Frontal cortex (tissue), 4 donors: ENCODE measurements at places on chromosomes 7 and 10.

- no peak for DNase-seq
Measured at GRCh38 chr10:93420091-93420490, 62.0 kb downstream of the MYOF start.

DNA sequence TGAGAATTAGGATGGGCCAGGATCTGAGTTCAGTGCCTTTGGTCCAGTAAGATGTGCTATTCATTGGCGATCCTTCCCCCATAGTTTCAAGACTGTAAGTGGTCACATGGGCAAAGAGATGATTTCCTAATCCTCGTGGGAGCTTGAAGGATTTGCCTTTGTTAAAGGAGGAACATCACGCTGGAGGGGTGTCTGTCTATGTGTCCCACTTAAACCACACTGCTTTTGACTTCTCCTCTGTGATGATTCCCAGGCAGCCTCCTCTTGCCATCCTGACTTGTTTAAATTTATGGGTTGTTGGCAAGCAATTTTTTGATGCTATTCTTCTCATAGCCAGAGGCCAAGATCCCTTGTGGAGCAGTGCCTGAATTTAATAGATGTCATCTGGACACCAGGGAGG is 154.0 kb downstream of the TCF7L2 start:
- DNase-seq: no peak

DNA sequence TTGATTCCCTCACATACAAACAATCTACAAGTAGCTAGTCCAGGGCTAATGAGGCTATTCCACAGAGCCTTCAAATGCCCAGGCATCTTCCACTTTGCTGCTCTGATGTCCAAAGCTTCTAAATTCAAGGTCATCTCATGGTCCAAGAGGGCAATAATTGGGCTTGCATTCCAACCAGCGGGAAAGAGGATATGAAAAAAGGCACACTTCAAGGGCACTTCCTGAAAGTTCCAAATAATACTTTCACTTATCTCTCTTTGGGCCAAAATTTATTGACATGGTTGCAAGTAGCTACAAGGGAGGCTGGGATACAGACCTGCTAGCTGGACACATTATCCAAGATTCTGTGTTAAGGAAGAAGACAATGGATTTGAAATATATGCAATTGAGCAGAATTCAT is 25.2 kb upstream of the APBB1IP start:
- no peak for DNase-seq

GRCh38 chr7:135666156-135666555 is 3.8 kb downstream of the STMP1 start:
- no peak for DNase-seq

DNA sequence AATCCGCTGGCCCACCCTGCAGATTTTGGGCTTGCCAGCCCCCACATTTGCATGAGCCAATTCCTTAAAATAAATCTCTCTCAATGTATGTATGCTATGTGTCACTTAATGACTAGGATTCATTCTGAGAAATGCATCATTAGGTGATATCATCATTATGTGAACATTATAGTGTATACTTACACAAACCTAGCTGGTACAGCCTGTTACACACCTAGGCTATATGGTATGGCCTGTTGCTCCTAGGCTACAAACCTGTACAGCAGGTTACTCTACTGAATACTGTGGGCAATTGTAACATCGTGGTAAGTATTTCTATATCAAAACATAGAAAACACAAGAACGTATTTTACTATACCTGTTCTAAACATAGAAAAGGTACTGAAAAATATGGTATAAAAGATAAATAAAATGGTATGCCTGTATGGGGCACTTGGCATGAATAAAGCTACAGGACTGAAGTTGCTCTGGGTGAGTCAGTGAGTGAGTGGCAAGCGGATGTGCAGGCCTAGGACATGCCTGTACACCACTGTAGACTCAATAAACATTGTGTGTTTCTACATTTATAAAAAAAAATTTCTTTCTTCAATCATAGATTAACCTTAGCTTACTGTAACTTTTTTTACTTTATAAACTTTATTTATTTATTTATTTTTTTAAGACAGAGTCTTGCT is 135.9 kb downstream of the ABCA13 start:
- no peak for DNase-seq

GRCh38 chr10:26486304-26486703 is 48.2 kb downstream of the APBB1IP start:
- no peak for DNase-seq

DNA sequence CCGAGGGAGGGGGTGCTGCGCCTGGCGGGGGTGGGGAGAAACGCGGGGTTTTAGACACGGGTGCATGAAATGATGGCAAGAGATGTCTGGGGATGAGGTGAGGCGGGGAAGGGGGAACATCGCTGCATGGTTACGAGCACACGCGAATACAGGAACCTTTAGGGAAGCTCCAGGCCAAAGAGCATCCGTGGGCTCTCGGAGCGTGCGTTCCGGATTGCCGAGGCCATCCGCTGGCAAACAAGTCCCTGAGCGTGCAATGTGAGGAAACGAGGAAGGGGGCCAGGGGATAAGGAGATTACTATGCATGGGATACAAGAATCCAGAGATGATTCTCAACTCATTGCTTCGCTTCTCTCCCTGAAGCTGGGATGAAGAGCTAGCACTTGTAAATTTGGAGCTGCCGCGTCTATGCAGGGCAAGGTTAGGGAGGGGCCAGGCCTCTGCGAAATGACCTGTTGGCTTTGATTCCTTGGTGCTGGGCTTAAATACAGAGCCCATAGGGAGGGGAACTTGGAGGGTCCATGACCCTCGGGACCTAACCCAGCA is 520 bp upstream of the WNT2 start:
- peak; percentile 17 for DNase-seq

GRCh38 chr10:80515511-80515910 is 22.2 kb upstream of the SH2D4B start:
- no peak for DNase-seq

DNA sequence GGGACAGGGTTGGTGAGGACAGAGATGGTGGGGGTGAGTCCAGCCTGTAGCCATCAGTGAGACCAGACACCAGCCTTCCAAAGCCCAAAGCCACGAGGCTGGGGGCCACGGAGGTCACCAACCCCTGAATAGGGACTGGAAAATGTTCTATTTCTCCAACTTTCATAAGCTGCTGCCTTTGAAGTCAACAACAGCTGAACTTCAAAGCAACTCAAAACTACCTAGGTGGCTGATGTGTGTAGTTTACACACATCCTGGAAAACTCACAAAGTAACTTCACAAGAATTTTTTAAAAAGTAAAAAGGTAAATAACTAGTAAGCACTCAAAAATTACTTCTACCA is 88.8 kb downstream of the CHST15 start:
- no peak for DNase-seq

DNA sequence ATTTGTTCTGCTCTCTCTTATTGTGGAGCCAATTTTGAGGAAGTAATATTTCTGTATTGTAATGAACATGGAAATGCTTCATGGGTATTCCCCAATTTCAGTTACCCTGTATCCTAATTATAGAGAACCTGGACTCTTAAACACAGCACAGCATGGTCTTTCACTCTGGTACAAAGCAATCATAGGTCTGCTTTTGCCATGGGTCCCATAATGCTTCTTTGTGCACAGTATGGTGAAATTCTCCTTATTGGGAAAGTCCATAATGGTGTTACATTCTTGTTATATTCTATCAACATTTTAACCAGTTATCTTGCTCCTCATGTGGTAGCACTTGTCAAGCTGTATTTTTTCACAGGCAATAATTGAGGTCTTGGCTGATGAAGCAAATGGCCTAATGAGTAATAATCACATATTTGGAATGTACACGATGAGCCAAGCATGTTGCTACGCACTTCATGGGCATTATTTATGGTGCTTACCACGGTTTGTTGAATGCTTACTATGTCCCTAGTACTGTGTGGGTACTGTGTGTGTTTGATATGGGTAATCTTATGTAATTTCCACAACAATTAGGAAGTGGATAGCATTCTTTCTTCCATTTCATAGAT is 42.9 kb downstream of the PRKG1 start:
- DNase-seq: no peak

- DNase-seq: no peak
Measured at GRCh38 chr7:216360-217300, 24.3 kb downstream of the FAM20C start.

DNA sequence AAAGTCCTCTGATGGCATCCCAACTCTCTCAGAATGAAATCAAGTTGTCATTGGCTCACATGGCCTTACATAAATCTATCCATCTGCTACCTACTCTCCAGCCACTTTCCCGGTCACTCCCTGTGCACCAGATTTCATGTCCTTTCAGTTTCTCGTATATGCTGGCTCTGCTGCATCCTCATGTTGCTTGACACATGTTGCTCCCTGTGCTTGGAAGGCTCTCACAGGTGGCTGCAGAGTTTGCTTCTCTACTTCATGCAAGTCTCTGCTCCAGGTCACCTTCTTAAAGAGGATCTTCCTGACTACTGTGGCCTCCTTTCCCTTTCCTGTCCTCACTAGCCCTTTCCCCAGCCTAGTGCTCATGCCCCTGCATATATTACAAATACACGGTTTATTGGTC is 48.3 kb downstream of the MRPL32 start:
- DNase-seq: no peak

- no peak for DNase-seq
Measured at GRCh38 chr7:25222666-25223065, 5.6 kb downstream of the NPVF start.

- no peak for DNase-seq
Measured at GRCh38 chr7:913736-914520, 37.6 kb downstream of the GET4 start.

- no peak for DNase-seq
Measured at GRCh38 chr7:154869436-154869835, 133.5 kb downstream of the PAXIP1 start.

- no peak for DNase-seq
Measured at GRCh38 chr10:90420637-90421318, 437.1 kb downstream of the HTR7 start.

DNA sequence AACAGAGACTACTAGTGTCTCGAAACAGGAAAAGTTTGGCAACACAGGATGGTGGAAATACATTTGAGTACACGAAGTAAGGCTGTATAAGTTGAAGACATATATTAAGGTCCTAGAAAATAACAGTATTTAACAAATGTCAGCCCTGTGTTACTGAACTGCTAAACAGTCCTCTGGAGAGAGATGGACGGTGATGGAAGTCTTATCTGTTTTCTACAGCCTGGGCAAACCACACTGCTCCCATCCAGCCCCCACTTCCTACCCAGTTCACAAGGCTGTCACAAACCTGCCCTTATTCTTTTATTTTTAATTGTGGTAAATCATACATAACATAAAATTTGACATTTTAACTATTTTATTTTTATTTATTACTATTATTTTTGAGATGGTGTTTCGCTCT is 179.1 kb downstream of the DNAJC1 start:
- DNase-seq: no peak

GRCh38 chr7:41136551-41136950 is 566.3 kb downstream of the INHBA start:
- DNase-seq: no peak

- no peak for DNase-seq
Measured at GRCh38 chr7:151732292-151732691, 144.6 kb downstream of the PRKAG2 start.
